GM12878 (cell line): ENCODE measurements at places on chromosomes 4 and X. TPM values are rescaled to one million over a fixed set of nuclear protein-coding genes. Genes with fewer than 3 reads are reported as not detected.

DNA sequence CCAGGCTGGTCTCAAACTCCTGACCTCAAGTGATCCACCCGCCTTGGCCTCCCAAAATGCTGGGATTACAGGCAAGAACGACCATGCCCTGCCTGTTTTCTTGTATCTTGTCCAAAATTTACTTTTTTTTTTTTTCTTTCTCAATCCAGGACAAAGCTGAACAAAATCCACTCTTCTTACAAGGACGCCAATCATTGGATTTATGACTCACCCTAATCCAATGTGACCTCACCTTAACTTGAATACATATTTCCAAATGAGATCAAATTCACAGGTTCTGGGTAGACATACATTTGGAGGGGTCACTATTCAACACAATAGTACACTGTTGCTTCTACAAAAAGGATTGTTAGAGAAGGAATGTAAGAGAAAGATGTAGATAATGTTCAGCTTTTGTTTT is 18.0 kb upstream of the TSR2 start:
- H3K4me3 ChIP-seq: no peak overlapping the region
- H3K27ac ChIP-seq: no peak overlapping the region
- H3K4me1 ChIP-seq: no peaks in the 10 kb centered on the region
- no peak for DNase-seq
- no peaks in the 10 kb centered on the region for H3K36me3 ChIP-seq
- H3K27me3 ChIP-seq: no peaks in the 10 kb centered on the region

DNA sequence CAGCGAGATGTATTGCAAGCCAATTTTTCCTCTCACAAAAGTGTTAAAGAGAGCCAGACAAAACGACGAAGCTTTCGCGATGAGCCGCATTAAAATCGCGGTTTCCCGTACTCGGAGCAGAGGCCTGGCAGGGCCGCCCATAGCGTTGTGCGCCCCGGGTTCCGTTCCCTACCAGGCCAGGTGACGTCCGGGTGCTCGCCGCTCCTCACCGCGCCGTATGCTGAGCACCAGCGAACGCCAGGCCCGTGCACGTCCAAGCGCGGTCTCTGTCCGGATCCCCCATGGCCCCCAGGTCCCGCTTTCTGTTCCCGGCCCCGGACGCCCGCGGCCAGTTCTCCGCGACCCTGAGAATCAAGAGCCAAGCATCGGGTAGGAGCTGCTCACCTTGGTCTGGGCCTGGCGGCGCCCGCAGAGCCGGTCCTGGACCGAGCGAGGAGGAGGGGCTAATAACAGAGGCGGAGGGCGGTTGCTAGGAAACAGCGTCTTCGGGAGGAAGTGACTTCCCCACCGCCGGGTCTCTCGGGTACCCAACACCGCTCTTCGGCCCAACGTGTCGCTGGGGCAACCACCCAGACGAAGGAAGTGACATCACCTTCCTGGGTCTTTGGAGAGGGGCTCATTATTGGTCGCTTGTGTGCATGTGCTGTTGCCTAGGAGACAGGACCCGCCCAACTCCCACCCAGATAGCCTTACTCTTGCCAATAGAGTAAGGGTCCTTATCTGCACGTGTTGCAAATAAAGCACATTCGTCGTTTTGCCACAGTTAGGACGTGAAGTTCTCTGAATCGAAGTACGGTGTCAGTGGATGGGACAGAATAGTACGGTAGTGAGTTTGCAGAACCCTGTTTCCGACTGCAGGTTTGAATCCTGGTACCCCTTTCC is at the start of gene MAP9:
Gene MAP9, minus strand, starts transcription at position 579 of the 882 bp plus-strand sequence. CDS start 1,115 bp downstream, outside the sequence.
- H3K27ac ChIP-seq: peak within 1 kb of the TSS; percentile 46
- peak within 1 kb of the TSS; percentile 55 for H3K4me3 ChIP-seq
- no peaks in the 10 kb centered on the region for H3K27me3 ChIP-seq
- peaks cover 3% of the 10 kb centered on the region; the same call in 1 of the 2 replicates for H3K4me1 ChIP-seq

- H3K27ac ChIP-seq: no peak overlapping the region
- no peaks in the 10 kb centered on the region for H3K4me1 ChIP-seq
- DNase-seq: no peak
These were observed 54.6 kb upstream of the LEF1 start for GRCh38 chr4:108223313-108223712.

The PABPC5 gene
- polyA plus RNA-seq: not detected in 2 replicates

The CCDC110 gene
- 2.6 and 3.1 TPM in 2 replicates for polyA plus RNA-seq

The JAKMIP1 gene
- 15.9 and 16.5 TPM in 2 replicates for polyA plus RNA-seq
